PC-3 (cell line): ENCODE measurements at places on chromosomes 5 and 9. TPM values are rescaled to one million over a fixed set of nuclear protein-coding genes. Genes with fewer than 3 reads are reported as not detected.

Gene LOX
- 0.18 and 0.23 TPM in 2 replicates for total RNA-seq

Gene TAS2R1
- total RNA-seq = not detected in 2 replicates

Gene PCDHB4
- 0.07 and 0.52 TPM in 2 replicates for total RNA-seq

Gene LCN9
- not detected in 2 replicates for total RNA-seq

Gene SEMA6A
- total RNA-seq = not detected in 2 replicates
